ENCODE measurements at places on chromosomes 11 and 22.

DNA sequence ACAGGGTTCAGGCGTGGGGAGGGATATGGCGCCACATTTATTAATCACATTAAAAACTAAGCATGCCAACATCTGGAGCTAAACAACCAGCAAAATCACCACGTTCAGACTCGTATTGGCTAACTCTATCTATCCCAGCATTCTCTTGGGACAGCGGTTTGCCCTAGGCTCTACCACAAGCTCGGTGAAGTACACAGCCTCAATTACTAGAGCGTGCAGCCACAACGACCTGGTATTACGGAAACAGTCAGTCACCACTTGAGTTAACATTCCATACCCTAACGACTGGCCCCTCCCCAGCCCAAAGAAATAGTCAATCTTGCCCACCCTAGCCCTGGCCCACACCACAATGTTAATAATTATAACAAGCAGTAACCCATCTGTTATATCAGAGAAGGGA is 32.1 kb downstream of the APOL5 start:
- DNase-seq: peak; percentile 8

- no peak for DNase-seq
These were observed 387.0 kb downstream of the SHANK2 start for GRCh38 chr11:70865356-70865755.

DNA sequence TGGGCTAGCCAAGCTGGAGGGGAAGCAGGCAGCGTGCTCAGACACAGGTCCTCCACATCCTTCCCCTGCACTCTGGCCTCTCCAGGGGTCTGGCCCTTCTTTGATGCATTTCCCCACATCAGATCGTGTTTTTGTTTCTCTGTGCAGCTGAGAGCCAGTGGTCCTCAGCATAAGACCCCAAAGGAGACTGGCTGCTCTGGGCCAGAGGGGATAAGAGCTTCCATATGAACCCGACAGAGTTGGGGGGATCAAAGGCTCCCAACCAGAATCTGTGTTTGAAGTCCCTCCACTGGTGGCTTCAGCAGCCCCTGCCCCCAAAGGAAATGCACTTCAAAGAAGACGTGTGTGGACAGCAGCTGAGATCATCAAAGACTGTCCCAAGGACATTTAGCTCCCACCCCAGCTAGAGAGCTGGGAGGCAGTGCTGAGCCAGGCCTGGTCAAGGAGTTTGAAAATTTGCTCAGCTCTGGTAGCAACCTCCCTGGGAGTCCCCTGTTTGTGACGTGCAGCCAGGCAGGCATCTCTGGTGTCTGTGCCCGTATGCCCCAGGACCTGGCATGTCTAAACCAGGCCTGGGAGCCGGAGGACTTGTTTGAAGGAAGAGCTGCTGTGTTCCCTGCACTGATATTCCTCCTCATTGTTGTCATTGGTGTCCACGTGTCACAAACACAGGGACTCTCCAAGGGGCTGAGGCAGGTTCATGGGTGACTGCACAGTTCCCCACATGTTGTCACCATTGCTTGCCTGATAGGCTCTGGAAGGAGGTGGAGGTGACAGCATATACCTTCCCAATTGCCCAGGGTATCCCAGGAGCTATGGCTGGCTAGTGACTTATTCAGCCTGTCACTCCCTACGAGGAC is 99.0 kb downstream of the AMOTL1 start:
- DNase-seq: no peak

GRCh38 chr11:79440571-79441460 is at the start of gene TENM4:
Gene TENM4 (minus strand): TSS chr11:79441030. CDS start chr11:79069944, 371,086 bp downstream.
- peak; percentile 84 for DNase-seq

DNA sequence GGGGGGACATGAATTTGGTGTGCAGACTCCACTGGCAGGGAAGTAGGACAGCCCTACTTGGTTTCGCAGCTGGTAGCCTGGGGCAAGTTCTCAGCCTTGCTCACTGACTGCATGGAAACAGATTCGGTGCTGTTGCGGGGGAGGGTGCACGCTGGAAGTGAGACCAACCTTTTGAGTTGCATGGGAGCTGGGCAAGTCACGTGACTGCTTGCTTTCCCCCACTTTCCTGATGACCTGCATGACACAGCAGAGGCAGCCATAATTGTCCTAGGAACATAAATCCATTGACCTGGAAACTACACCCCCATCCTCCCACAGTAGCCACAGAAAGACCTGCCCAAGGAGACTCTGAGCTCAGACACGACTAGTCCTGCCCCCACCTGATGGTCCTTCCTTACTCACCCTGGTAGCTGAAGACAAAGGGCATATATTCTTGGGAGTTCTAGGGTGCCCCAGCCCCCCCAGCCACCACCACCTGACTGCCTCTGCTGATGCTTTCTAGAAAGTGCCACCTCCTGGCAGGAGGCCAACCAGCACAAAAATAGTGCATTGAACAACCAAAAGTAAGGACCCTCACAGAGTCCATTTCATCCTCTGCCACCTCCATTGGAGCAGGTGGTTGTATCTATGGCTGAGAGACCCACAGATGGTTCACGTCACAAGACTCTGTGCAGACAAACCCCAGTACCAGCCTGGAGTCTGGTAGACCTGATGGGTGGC is 4.1 kb upstream of the HBG2 start:
- no peak for DNase-seq

- DNase-seq: no peak
These were observed at the start of gene KDM4E for GRCh38 chr11:95024958-95025357. Gene KDM4E (plus strand): TSS chr11:95025258. CDS start chr11:95025558, 300 bp downstream.

Measured in NCI-H1105 treated with DMSO at 0.1 percent for 48 hours (cell line).